ENCODE measurements at places on chromosomes 5 and 9. TPM values are rescaled to one million over a fixed set of nuclear protein-coding genes. Genes with fewer than 3 reads are reported as not detected.

The CARD9 gene
- 7.1 TPM for total RNA-seq

The SERINC5 gene
- 25.9 TPM for total RNA-seq

- DNase-seq = no peak
These were observed 6.0 kb downstream of the NR3C1 start for GRCh38 chr5:143397302-143398052.

- DNase-seq = no peak
These were observed 380.2 kb upstream of the ZNF462 start for GRCh38 chr9:106482733-106483132.

GRCh38 chr9:122857815-122858214 lies 29.4 kb upstream of the PDCL start:
- no peak for DNase-seq

DNA sequence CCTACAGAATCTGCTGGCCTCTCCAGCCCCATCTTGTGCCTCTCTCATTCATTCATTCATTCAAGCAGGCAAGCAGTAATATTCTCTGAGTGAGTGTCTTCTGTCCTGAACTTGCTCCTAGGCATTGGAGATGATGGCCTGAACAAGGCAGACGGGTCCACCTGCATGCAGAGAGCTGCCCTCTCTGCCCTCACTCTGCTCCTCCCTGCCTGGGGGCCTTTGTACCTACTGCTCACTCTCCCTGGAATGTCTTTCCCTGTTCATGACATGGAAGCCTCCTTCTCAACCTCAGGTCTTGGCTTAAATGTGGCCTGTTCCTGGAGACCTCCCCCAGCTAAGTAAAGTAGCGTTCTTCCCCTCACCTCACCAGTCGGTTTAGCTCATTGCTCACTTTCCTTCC lies 6.6 kb downstream of the CDX1 start:
- DNase-seq = no peak

DNA sequence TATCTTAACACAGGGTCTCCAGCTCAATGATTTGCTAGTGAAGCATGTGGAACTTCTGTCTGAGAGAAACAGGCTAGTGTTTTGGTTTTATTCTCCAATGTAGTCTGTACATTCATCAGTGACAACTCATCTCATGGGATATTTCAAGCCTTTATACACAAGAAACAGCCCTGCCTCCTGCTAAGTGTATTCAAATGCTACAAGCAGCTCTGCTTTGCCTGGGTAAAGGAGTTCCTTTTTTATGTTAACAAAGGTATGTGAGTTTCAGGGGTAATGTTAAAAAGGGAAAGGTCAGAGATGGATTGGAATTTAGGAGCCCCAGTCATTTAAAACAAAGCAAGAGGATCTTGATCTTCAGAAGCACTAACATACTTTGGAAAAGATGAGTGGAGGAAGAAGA lies 498.7 kb downstream of the ISL1 start:
- no peak for DNase-seq

DNA sequence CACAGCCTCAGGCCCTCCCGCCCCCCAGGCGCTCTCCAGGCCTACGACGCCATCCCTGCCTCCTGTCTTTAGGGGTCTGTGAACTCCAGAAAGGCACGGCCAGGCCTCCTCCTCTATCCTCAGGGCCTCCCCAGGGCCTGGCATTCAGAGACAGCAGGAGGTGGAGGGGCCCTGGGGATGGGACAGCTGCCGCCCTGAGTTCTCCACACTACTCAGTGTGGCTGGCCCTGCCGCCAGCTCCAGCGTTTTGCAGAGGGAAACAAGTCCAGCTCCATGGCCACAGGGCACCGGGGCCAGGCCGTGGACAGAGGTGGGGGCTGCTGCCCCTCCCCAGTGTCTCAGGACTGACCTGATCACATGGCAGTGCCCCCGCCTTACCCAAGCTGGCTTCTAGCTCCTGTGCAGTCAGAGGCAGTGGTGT lies 16.4 kb downstream of the SH3GLB2 start:
- no peak for DNase-seq
